Smooth muscle cell of bladder (primary cell): ENCODE measurements at places on chromosomes 11 and 22. TPM values are rescaled to one million over a fixed set of nuclear protein-coding genes. Genes with fewer than 3 reads are reported as not detected.

DDX17 gene
- total RNA-seq = 372 and 530 TPM in 2 replicates

RAG1 gene
- total RNA-seq = 0.14 and 0.18 TPM in 2 replicates

OR52N2 gene
- total RNA-seq = not detected in 2 replicates

CD6 gene
- total RNA-seq = not detected in 2 replicates

DERL3 gene
- 0.14 and 0.37 TPM in 2 replicates for total RNA-seq

OR51F1 gene
- total RNA-seq = not detected in 2 replicates

ADAMTS8 gene
- 0.28 and 1.7 TPM in 2 replicates for total RNA-seq

RAB39A gene
- total RNA-seq = not detected in 2 replicates
